Fibroblast of lung (primary cell): ENCODE measurements at places on chromosomes 5 and 9.

DNA sequence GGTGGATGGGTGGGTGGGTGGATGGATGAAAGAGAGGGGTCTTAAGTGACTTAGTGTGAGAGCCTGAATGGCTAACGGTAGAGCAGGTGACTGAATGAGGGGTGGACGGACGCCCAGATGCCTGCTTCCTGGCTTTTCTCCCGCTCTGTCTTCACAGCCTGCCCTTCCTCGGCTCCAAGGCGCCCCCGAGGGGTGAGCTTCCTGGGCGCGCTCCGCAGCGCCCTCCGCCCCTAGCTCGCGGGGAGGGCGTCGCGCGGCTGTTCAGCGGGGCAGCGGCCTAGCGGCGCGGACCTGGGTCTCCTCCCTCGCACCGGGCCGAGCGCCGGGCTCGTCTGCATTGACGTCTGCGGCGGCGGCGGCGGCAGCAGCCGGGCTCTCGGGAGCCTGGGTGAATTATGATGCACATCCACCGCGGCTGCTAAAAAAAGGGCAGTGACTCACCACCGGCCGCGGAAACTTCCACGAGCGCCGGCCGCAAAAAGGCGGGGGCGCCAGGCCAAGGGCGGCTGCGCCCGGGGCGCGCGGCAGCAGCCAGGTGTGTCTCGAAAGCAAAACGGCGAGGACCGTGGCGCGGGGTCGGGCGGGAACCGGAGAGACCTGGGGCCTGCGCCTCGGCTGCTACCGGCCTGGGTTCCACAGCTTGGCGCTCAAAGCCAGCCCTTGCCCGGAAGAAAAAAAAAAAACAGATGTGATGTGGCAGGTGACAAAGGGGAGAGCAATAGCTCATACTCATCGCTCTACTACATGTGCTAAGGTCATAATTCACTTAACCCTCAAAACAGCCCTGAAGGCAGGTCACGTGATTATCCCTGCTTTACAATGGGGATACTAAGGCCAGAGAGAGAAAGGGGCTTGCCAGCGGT lies 143.0 kb upstream of the ADRA1B start:
- peak; percentile 89 for DNase-seq

- DNase-seq, result peak; percentile 34
Observed at GRCh38 chr5:446883-447263, 3.9 kb downstream of the EXOC3 start.

DNA sequence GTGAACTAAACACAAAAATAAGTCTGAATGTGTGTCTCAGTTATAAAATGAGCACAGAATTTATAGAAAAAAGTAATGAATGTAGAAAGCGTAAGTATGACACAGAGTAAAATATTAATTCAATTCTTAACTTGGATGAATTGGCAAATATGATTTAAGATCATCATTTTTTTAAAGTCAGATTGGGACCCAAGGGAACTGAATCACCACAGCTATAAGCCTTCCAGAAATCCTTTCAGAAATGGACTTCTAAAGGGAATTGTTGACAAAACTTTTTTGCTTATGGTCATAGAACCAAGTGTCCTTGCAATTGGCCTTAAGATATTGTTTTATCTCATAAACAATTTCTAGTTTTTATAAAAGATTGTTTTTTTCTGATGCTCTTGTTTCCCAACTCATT lies 495.1 kb upstream of the DAB2 start:
- no peak for DNase-seq

GRCh38 chr5:159345861-159346260 lies 15.6 kb upstream of the IL12B start:
- no peak for DNase-seq

DNA sequence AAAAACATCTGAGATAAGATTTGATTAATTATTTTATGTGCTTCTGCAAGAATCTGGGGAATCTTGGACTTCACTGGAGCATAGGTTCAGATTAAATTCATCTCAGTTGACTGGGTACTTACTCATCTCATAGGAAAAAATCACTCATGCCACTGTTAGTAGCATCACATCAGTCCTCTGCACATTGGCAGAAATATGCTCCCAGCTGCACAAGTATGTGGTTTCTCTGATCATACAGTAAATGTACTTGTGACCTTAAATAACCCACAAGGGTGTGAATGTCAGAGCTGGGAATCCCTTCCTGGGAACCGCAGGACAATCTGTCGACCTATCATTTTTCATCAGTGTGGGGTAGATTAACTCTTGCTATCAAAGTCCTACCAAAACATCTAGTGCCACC lies 203.7 kb upstream of the SLC24A2 start:
- peak; percentile 96 for DNase-seq

- DNase-seq, result peak; percentile 3
Observed at GRCh38 chr5:53874409-53874808, 314.0 kb downstream of the NDUFS4 start.

GRCh38 chr9:124079176-124079925 lies 67.8 kb downstream of the LHX2 start:
- peak; percentile 36 for DNase-seq

DNA sequence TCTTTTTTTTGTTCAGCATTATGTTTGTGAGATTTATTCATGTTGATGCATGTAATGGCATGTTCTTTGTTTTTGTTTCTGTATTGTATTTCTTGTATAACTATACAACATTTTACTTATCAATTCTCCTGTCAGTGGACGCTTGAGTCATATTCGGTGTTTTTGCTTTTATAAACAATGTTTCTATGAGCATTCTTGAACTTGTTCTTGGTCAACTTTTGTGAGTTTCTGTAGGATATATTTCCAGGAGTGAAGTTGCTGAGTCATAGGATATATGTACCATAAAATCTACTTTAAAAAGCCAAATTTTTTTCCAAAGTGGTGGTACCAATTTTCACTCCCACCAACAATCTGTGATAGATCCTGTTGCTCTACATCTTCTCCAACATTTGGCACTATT lies 104.8 kb downstream of the VCAN start:
- peak; percentile 40 for DNase-seq

DNA sequence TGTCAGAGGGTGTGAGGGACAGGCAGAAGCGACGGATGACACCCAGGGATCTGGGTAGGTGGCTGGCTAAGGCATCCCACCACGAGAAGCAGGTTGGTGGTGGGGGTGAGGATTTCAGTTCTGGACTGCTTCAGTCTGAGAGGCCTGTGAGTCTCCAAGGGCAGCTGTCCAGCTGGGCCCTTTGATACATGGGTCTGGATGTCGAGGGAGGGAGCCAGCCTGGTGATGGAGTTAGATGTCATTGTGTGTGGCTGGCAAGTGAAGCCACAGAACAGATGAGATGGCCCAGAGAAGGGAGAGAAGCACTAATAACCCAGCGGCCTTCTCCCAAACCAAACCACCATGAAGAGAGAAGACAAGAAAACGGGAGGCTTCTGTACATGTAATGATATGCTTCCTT lies 11.1 kb downstream of the MED27 start:
- DNase-seq, result no peak

- no peak for DNase-seq
Observed at GRCh38 chr5:162497455-162497854, 429.9 kb downstream of the GABRG2 start.

- DNase-seq, result peak; percentile 55
Observed at GRCh38 chr9:16461137-16461840, 409.2 kb downstream of the BNC2 start.

DNA sequence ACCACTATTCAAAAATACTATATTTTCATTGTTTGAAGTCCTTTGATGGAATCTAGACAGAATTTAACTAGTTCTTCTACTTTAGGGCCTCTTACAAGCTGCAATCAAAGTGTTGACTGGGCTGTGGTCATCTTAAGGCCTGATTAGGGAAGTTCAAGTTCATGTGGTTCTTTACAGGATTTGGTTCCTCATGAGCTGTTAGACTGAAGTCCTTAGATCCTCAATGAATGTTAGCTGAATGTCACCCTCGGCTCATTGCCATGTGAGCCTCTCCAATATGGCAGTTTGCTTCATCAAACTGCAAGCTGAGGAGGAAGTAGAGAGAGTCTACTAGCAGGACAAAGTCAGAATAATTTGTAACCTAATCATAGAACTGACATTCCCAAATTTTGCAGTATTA lies 135.1 kb downstream of the CSNK1G3 start:
- no peak for DNase-seq

GRCh38 chr9:118595719-118596305 lies 773.4 kb downstream of the BRINP1 start:
- peak; percentile 1 for DNase-seq

GRCh38 chr5:81525690-81526089 lies 131.8 kb upstream of the ACOT12 start:
- peak; percentile 36 for DNase-seq

- no peak for DNase-seq
Observed at GRCh38 chr5:177098470-177099141, 11.9 kb downstream of the FGFR4 start.

DNA sequence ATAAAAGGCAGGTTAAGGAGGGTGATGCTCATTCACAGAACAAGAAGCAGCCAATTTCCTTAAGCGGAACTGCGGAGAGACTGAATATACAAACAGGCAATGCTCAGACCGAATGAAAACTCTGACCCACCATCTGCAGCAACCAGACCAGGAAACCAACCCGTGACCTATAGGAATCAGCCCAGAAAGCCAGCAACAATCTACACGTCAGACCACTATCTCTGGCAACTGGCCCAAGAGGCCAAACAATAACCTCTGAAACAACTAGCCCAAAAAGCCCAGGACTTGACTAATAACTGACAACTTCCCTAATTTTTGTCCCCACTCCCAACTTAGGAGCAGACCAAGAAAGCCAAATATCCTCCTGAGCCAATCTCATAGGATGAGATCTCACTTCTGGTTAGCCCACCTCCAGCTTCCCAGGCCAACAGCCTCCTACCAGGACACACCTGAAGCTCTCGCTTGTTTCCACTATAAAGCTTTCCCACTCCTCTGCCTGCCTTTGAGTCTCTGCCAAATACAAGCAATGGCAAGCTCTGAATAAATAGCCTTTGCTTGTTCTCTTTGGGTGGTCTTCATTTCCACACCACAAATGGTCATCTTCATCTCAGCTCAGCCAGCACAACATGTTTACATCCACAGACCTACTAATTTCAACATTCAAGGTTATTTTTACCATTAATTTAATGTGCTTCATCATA lies 168.5 kb downstream of the HSD17B3 start:
- DNase-seq, result peak; percentile 56

- no peak for DNase-seq
Observed at GRCh38 chr9:79409182-79409823, 162.5 kb upstream of the TLE4 start.

GRCh38 chr9:136249877-136250559 lies 4.4 kb upstream of the QSOX2 start:
- DNase-seq, result no peak

GRCh38 chr9:88174324-88174723 lies 36.0 kb upstream of the SPATA31C2 start:
- no peak for DNase-seq

GRCh38 chr5:2735996-2736395 lies 15.5 kb downstream of the IRX2 start:
- no peak for DNase-seq

- DNase-seq, result no peak
Observed at GRCh38 chr9:33740075-33740474, 55.3 kb upstream of the PRSS3 start.

GRCh38 chr9:70291446-70291845 lies 32.7 kb downstream of the SMC5 start:
- peak; percentile 20 for DNase-seq

GRCh38 chr5:120435129-120435528 lies 29.0 kb upstream of the PRR16 start:
- DNase-seq, result no peak

GRCh38 chr5:89728750-89729149 lies 680.8 kb downstream of the CETN3 start:
- peak; percentile 76 for DNase-seq

- DNase-seq, result no peak
Observed at GRCh38 chr9:84238652-84239051, 101.9 kb downstream of the SLC28A3 start.

DNA sequence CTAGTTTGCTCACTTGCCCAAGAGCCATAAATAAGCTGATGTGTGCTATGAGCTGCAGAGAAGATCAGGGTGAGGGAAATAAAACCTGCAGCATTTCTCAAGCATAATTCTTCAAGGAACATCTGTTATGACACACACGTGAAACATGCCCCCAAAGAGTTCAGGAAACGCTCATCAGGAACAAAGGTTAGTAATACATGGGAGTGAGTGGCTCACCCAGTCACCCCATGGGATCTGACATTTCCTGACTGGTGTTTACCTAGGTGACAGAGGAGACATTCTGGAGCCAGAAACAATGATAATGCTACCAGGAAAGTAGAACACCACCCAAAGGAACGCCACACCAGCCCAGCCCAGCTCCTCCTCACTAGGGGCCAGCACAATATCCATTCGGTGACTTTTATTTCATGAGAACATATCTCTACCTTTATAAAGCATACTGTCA lies 66.0 kb downstream of the FRMD3 start:
- no peak for DNase-seq

- DNase-seq, result peak; percentile 64
Observed at GRCh38 chr5:34517249-34517648, 138.9 kb upstream of the RAI14 start.

- DNase-seq, result peak; percentile 45
Observed at GRCh38 chr5:132237141-132237540, 9.5 kb upstream of the P4HA2 start.

DNA sequence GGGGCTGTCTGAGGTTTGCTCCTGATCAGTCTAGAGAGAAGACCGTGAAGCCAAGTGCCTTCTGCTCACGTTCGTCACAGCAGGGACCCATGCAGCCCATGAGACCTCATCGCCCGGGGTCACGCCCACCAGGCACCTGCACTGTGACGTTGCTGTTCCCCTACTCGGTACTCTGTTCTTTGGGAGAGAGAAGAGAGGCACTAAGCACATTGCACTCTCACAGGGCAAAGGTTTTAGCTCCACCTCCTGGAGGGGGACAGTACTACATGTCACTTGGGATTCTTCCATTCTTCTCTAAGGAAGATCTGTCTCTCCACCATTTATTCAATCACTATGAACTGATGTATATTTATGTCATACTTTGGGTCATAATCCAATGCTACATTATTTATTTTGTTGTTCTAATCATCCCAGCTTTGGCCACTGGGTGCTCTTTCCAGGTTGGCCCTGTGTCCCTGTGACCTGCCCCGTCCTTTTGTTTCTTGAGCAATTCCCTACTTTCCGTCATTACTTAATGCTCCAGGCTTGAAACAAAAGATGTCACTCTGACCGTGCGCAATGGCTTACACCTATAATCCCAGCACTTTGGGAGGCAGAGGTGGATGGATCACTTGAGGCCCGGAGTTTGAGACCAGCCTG lies 31.4 kb upstream of the BRD3 start:
- DNase-seq, result peak; percentile 4

- DNase-seq, result no peak
Observed at GRCh38 chr9:31314241-31314640, 1070.2 kb upstream of the ACO1 start.

DNA sequence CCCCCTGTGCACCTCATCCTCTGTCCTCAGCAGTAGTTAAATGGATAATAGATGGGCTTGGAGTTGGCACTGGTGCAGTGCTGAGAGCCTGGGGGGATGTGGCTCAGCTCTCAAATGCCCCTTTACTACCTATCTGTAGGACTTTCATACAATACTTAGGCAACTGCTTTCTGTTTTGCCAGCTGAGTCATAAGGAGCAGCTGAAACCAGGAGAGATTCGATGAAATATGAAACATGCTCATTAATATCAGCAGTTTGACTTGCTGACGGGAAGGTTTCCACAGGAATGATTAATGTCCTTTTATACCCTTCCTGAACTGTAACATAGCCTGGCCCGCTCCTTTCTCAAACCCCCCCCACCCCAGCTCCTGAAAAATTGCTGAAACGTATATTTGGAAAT lies 142.6 kb downstream of the SAXO1 start:
- peak; percentile 78 for DNase-seq

GRCh38 chr9:79481846-79482477 lies 89.8 kb upstream of the TLE4 start:
- no peak for DNase-seq

GRCh38 chr9:38160613-38161215 lies 91.7 kb upstream of the SHB start:
- DNase-seq, result peak; percentile 37
